Stimulated activated CD8-positive, alpha-beta memory T cell treated with anti-CD3 and anti-CD28 coated beads, Interleukin-4, amount 100 ng/mL, for 48 hours (primary cell): ENCODE measurements at places on chromosomes 6 and 20.
A peak's percentile ranks its signal among the peaks of the same experiment; 100 is the strongest.

- DNase-seq = no peak
Measured at GRCh38 chr6:34383161-34383631, 9.3 kb downstream of the NUDT3 start.

GRCh38 chr6:11944111-11944510 lies 68.0 kb upstream of the HIVEP1 start:
- no peak for DNase-seq

GRCh38 chr6:27863962-27864905 lies 48.0 kb downstream of the OR2B2 start:
- DNase-seq = peak; percentile 59

- no peak for DNase-seq
Measured at GRCh38 chr6:108762394-108762793, 85.8 kb upstream of the ARMC2 start.

DNA sequence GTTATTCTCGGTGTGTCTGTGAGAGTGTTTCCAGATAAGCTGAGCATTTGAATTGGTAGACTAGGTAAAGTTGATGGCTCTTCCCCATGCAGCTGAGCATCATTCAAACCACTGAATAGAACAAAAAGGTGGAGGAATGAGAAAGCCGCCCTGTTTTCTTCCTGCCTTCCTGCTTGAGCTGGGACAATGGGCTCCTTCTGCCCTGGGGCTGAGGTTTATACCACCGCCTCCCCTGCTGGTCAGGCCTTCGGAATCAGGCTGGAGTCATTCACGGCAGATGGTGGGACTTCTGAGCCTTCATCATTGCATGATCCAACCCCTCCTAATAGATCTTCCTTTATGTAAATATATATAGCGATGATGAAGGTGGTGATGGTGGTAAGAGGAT lies 124.9 kb downstream of the ANKRD60 start:
- no peak for DNase-seq

DNA sequence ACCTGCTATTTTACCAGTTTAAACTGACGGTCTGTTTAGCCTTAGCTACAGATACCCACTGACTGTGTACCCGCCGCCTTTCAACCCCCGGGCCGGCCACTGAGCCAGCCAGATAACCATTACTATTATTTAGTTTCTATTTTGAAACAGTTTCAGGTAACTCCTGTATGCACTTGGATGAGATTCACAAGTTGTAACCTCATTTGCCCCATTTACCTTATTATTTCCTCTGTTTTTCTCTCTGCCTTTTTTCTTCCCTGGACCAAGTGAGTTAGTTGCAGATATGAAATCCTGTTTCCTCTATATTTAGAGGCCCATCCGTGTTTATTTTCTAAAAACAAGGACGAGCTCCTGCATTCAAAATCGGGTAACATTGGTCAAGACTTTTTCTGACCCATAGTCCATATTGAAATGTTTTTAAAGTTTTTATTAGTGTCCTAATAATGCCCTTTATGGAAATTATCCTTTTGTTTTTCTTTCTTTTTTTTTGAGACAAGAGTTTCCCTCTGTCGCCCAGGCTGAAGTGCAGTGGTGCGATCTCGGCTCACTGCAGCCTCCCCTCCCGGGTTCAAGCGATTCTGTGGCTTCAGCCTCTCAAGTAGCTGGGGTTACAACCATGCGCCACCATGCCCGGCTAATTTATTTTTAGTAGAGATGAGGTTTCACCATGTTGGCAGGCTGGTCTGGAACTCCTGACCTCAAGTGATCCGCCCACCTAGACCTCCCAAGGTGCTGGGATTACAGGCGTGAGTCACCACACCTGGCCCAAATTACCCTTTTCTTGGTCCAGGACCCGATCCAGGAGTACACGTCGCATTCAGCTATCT lies 767 bp downstream of the AP5S1 start:
- DNase-seq = no peak

DNA sequence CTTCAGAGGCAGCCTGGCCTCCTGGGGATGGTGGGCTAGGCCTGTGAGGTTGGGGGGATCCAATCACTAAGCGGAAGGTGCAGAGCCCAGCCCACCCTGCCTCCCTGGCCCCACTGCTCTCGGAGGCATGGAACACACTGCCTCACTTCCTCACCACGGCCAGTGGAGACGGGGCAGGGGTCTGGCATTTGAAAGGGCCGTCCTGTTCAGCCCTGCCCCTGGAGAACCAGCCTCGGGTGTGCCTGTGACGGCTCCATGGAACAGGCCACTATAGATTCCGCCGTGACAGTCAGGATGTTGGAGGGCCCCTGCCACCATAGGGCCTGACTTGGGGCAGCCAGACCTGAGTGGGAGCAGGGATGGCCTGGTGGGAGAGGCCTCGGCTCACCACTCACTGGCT lies 110.2 kb downstream of the DACT2 start:
- DNase-seq = no peak

DNA sequence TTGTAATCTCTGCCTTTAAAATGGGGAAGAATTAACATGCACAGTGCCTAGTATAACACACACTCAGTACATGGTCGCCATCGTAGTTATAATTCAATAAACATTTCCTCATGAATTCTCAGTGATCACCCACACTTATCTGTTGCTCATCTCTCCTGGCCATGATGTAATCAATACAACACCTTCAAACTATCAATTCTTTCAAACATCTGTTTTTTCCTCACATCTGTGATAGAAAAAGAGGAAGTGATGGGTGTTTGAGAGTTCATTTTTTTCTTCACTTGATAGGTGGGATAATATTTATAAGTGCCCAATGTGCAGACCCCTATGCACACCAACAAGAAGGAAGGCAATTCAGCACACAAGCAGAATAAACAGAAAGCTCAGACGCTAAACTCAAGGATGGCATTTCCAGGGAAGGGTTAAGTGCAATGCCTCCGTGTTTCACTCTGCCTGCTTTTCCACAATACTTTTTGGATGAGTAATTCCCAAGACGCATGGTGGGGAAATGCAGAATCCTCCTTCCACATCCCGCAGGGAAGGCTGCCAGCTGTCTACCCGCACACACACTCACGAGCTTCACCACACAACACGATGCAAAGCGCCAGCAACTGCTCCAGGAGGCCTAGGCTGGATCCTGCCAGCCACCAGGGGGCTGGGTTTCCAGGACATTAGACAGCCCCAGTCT lies 100.3 kb downstream of the GMPR start:
- no peak for DNase-seq

DNA sequence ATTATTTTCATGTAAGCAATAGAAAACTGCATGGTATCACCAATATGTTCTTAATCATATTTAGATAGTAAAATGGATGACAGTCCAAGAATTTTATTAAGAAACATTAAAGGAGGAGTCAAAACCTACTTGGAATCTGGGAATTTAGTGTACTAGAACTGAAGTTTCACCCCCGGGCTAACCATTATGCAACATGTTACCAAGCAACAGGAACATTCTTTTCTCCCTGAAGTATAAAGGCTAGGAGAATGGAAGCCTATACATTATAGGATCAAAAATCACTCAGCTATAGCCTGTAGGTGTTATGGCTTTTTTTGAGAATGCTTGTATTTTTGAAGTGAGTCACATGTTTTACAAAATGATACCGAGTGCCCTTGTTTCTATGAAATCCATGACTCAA lies 538.3 kb downstream of the GRIK2 start:
- DNase-seq = no peak

- DNase-seq = no peak
Measured at GRCh38 chr6:63049216-63049615, 162.1 kb upstream of the FKBP1C start.

DNA sequence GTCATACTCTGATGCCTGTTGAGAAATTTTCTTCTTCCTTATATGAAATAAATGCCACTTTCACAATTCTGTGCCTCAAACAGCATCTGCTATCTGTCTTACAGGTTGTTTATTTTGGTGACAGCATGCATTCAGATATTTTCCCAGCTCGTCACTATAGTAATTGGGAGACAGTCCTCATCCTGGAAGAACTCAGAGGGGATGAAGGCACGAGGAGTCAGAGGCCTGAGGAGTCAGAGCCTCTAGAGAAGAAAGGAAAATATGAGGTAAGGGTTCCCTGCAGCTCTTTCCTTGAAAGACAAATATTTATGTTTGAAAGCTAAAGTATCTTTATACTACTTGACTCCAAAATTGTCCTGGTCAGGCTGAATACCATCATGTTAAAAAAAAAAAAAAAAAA lies 15.8 kb downstream of the TSPYL4 start:
- DNase-seq = no peak

- DNase-seq = no peak
Measured at GRCh38 chr6:77638129-77638830, 14.6 kb upstream of the MEI4 start.

- DNase-seq = no peak
Measured at GRCh38 chr6:167689751-167690150, 137.0 kb upstream of the AFDN start.

- no peak for DNase-seq
Measured at GRCh38 chr6:81241126-81242041, 511.1 kb downstream of the TENT5A start.

DNA sequence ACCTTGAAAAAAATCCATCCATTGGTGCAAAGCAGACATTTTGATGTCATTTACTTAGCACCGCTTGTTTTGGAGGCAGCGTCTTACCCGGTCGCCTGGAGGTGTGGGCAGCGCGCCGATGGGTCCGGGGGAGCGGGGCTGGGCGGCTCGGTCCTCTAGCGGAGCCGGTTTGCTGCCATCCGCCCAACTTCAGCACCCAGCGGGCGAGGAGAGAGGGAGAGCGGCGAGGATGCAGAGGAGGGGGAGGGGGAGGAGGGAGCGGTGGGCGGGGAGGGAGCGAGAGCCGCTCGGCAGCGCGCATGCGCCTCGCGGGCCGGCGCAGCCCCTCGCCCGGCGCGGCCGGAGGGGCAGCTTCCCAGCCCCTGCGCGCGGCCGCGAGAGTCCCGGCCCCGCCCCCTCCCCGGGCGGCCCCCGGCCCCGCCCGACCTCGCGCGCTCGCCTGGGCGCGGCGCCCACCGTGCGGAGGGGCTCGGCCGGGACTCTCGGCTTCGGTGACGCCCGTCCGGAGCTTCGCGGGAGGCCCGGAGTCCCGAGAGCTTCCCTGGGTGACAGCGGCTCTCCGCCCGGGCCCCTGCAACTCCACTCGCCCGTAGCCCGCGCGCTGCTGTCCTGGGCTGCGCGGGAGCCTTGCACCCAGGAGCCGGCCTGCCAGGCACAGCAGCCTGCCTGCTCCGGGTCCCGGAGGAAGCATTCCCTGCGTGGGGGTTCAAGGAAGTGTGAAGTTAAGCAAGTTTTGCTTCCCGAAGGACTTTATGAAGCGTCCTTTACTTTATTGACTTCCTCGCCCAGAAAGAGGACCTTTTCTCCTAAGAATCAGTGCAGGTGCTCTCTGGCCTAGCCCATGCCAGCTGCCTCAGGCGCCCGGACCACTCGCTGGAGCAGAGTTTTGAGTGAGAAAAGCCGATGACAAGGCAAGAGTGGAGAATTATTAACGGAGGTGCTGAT lies at the start of gene RGS17:
Gene RGS17, minus strand, starts transcription at position 246 of the 945 bp plus-strand sequence. CDS start 87,264 bp downstream, outside the sequence.
- peak; percentile 44 for DNase-seq

- no peak for DNase-seq
Measured at GRCh38 chr6:129901910-129902309, 40.8 kb upstream of the TMEM244 start.

- no peak for DNase-seq
Measured at GRCh38 chr6:106787327-106788196, 158.2 kb downstream of the QRSL1 start.

- no peak for DNase-seq
Measured at GRCh38 chr6:135329851-135330803, 149.0 kb downstream of the MYB start.

DNA sequence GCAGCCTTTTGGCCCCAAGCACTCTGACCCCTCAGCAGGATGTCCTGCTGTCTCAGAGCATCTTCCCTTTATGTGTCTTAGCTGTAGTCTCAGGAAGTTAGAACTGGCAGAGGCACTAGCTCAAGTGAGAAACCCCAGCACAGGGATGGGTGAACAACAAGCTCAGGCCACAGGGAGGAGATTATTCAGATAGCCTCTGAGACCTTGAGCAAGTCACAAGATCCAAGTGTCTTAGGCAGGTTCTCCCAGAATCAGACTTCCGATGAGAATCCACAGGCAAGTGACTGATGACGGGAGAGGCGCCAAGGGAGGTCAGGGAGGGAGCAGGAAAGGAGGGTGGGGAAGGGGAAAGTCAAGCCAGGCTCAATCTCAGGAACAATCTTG lies 13.0 kb upstream of the SYNDIG1 start:
- no peak for DNase-seq

- DNase-seq = no peak
Measured at GRCh38 chr6:137016356-137016755, 28.4 kb downstream of the IL20RA start.

GRCh38 chr6:75377386-75377785 lies 92.8 kb upstream of the TMEM30A start:
- DNase-seq = no peak

GRCh38 chr20:54044156-54044555 lies 26.2 kb downstream of the BCAS1 start:
- no peak for DNase-seq

GRCh38 chr6:38924791-38925509 lies 123.6 kb upstream of the GLP1R start:
- no peak for DNase-seq

DNA sequence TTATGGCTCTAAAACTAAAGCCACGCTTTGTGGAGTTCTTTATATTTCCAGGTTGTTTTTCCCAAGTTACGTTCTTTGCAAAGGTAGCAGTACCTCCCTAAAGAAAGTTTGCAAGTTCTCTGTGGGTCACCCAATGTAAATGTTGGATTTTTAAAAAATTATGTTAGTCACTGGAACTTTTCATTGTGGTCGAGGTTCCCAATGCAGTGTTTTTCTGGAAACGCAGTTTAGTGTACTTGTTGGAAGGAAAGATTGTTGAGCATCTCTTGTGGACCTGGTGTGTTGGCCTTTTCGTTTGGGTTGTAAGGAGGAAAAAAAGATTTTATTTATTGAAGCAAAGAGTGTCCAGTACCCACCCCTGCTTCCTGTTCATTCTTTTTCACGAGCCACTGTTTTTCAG lies 1.4 kb downstream of the TOP1 start:
- DNase-seq = no peak

DNA sequence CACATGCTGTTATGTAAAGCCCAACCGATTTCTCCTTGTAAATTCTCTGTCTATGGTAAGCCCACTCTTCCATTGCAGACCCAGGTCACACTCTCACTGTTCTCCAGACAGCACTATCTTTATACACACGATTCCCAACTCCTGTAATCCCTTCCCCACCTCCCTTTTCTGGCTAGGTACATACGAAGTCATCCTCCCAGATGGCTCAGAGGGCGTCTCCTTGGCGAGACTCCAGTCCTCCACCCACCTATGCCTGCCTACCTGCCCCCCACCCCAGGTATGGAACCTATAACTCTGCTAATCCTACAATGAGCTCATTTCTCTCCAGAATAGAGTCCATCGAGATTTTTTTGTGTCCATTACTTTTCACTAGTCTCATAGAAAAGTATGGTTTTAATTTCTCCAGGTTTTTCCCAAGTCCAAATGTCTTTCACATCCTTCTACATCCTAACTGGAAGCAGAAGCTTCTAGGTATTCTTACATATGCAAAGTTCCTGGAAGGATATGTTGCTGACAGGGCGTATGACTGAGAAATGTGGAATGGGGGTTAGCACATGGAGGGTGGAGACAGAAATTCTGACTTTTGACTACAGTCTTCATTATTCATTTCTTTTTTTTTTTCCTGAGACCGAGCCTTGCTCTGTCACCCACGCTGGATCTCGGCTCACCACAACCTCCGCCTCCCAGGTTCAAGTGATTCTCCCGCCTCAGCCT lies 22.8 kb downstream of the SCML4 start:
- DNase-seq = no peak
